ENCODE measurements at places on chromosomes 3 and 15.

DNA sequence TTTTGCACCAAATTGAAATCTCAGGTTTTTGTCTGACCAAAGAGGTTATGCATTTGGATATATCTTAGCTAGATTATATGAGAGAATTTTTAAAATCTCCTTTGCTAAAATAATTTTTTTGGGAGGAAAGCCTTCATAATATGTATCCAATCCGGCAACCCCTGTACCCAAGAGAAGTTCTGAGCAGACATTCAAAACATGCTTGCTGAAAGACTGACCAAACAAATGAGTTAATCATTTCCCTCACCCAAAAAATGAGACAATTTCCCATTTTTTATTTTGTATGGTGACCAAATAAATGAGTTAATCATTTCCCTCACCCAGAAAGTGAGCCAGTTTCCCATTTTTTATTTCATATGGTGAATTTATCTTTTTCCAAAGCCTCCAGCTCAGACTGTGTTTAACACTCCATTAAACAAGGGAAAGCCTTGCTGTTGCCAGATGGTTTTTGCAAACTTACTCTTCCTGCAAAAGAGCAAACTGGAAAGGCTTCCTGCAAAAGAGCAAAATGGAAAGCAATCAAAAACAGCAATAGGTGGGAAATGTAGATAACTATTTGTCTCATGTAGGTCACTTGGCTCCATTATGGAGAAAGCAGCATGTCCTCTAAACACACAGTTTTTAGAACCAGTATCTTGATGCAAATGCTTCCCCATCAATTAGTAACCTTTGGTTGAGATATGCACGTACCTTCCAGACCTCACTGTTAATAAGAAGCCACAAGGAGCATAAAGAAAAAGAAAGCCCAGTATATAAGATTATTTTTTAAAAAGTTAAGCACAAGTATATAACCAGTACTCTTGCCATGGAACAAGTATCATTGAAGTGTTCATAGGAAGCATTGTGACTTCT, 78.4 kb upstream of the OSTN start:
- no peak for DNase-seq

DNA sequence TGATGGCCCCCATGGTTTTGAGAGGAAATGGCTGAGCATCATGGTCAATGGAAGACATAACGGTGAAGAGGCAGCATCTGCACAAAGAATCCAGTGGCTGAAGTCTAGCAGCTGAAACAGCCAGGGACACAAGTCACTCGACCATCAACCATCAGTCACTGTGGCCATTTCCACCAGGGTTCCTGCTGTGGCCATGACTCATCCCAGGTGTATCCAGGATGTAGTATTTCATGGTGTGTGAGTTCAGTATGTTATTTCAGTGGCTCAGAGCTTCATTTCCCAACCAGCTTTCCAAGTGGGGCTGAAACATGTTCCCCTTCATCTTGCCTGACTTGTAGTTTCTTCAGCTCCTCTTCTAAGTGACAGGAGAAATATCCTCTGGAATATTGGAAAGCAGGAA, 47.8 kb upstream of the WNT5A start:
- no peak for DNase-seq

GRCh38 chr3:38222032-38222634, 43.5 kb upstream of the SLC22A13 start:
- DNase-seq = no peak

- no peak for DNase-seq
These were observed 33.3 kb upstream of the FGD5 start for GRCh38 chr3:14785207-14786155.

DNA sequence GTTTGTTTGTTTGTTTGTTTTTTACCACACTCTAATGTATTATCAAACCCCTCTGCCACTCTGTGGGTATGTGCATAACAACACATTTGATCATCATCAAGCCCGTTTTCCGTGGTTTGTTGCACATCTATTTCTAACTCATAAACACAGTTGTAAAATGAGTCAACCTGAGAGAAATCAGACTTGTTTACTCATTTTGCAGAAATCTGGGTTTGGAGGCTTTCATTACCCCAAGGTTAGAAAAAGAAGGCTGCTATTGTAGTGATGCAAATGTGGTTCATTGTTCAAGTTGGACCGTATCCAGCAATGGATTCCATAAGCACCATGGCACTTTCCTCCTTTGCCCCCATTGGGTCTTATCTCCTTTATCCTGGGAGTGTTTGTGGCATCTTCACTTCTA, 353.2 kb upstream of the SOX2 start:
- no peak for DNase-seq

GRCh38 chr3:187434524-187434923, 66.3 kb downstream of the RTP4 start:
- DNase-seq = no peak

- DNase-seq = no peak
These were observed 17.5 kb downstream of the DNAJB8 start for GRCh38 chr3:128449111-128449638.

DNA sequence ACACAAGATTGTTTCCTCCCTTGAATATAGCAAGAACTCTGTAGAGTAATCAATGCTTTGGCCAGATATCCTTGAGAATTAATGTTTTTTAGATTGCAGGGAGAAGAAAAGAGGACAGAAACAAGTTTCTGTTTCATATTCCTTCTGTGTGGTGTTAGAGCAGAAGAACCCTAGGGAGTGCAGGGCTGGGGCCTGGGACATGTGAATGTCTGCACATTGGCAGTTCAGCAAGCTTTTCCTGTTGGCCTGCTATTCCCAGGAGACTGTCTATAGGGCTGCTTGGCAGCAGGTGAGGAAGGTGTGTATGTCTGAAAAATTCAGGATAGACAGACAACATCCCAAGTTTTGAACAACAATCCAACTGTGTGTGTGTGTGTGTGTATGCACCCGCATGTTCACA, 13.6 kb upstream of the CNBP start:
- no peak for DNase-seq

GRCh38 chr3:26449996-26450395, 172.6 kb upstream of the LRRC3B start:
- DNase-seq = no peak

GRCh38 chr3:160580938-160581337, 15.6 kb upstream of the KPNA4 start:
- DNase-seq = no peak

DNA sequence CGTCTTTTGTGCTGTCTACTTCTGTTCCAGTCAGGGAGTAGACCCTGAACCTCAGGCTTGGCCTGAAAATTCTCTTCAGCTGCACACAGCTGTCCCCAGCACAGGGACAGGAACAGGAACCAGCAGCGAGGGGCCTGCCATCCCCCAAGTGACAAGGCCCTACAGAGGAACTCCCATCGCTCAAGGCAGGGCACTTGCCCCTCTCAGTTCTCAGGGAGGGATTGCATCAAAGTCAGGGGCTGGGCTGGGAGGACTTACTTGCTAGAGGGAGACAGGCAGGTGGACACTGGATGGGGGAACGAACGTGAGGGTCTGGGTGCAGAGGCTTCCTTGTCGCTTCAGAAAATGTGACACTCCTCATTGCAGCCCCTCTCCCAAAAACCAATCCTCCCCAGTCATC, 163.6 kb downstream of the CHSY1 start:
- no peak for DNase-seq

- DNase-seq = no peak
These were observed 16.5 kb downstream of the SLC51A start for GRCh38 chr3:196232882-196233251.

- DNase-seq = no peak
These were observed 236.2 kb downstream of the TLE3 start for GRCh38 chr15:69861331-69862171.

DNA sequence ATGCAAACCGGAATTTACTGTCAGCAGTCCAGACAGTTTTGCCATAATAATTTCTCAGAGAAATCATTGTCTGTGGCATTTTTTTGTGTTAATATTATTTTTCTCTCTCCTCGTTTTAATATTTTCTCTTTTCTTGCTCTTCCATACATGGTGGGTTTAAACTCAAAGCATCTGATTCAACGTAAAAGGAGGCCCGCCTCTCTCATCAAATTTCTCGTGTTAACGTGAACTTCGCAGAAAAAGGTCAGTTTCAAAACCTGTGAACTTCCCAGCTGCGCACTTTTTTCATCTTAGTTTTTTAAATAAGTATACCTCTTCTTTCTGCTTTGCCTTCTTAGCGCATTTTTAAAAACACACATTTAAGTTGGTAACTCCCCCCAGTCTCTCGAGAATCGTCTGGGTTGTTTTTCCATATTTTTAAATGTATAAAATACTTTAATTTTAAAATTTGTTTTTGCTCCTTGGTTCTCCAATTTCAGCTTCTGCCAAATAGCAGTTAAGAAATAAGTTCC, 9.1 kb downstream of the SHOX2 start:
- DNase-seq = no peak

DNA sequence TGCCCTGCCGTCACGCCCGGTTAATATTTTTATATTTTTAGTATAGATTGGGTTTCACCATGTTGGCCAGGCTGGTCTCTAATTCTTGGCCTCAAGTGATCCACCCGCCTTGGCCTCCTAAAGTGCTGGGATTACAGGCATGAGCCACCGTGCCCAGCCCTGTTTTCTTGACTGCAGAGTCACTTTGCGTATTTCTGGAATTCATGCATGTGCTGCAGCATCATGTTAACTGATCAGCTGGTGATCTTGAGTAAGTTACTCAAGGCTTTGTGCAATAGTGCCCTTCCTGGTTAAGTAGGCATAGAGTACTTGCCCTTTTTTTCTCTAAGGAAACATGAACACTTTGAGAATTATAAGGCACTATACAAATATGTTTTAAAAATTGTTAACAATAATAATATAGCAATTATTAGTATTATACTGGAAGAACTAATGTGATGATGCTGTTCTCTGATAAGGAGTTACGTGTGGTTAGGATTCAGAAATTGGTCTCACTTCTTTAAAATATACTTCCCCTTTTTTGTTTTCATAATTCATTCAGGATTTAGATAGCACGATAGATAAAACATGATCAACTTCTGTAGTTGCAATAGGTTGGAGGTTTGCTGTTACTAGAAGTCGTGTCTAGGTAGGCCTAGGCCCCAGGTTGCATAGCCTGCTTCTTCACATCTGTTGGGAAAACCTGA, 33.6 kb downstream of the GPR171 start:
- no peak for DNase-seq

DNA sequence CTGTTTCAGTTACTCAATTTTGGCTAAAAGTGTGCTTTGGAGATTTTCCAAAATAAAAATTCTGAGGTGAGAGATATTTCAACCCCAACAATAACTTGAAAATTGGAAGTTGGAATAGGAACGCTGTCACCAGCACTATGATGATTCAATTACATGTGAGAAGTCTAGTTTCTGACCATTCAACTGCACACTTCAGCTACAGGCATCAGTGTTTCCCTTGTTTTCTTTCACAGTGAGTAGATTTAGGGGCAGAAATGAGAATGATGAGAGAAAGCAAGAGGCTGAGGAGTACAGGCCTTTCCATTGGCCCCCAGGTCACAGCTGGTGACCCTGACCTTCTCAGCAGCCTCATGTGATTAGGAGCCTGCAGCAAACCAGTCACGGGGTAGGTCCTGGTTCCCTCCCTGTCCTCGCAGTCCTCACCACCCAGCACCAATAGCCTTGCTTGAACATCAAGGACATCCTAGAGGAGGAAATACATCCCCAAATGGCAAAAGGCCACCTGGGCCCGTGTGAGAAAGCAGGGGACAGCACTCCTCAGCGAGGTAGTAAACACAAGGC, 10.0 kb upstream of the FILIP1L start:
- peak; percentile 45 for DNase-seq

All from skin of body (tissue), 3 donors.